ENCODE measurements at places on chromosomes 6 and 20.

DNA sequence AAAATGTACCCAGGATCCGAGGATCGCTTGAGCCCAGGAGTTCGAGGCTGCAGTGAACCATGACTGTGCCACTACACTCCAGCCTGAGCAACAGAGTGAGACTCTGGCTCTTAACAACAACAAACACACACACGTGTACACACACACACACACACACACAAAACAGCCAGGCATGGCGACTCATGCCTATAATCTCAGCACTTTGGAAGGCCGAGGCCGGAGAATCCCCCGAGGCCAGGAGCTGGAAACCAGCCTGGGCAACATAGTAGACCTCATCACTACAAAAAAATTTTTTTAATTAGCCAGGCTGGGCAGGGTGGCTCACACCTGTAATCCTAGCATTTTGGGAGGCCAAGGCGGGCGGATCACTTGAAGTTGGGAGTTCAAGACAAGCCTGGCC is 23.3 kb upstream of the ARFGEF2 start:
- DNase-seq = no peak

GRCh38 chr6:75233092-75233615 is 10.4 kb downstream of the COX7A2 start:
- DNase-seq = no peak

DNA sequence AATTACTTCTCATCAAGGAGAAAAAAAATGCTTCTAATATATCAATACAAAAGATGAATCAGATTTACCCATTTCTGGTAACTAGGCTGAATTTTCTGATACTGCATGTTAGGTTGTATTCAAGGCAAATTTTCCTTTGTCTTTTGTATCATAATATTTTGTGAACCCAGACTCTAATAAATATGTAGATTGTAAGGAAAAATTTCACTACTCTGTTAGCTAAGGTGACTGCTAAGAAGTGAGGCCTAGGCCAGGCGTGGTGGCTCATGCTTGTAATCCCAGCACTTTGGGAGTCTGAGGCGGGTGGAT is 12.7 kb downstream of the TP53INP2 start:
- DNase-seq = no peak

GRCh38 chr6:127366282-127367022 is 23.0 kb upstream of the ECHDC1 start:
- DNase-seq = peak; percentile 93

GRCh38 chr6:88612631-88613030 is 350.8 kb downstream of the RNGTT start:
- DNase-seq = no peak

- DNase-seq = no peak
Measured at GRCh38 chr20:5971203-5971602, 20.8 kb downstream of the MCM8 start.

GRCh38 chr6:14063756-14064155 is 53.8 kb upstream of the CD83 start:
- no peak for DNase-seq

- DNase-seq = no peak
Measured at GRCh38 chr6:34149452-34149810, 3.5 kb upstream of the GRM4 start.

DNA sequence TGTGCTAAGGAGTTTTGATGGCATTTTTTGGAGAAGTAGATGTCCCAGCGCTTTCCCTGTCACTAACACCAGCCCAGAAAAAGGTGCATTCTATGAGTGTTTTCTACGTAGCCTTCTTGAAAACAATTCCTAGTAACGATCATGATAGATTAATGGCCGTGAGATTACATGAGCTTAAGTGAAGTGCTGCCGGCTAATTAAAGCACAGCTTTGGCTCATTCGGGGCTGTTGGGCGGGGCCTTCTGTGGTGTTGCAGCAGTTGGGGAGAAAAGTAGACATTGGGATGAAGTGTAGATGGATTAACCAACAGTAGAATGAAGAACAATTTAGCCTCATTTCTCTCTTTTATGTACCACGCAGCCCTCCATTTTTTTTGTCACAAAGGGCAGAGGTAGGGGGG is 20.8 kb upstream of the TRAF3IP2 start:
- DNase-seq = no peak

DNA sequence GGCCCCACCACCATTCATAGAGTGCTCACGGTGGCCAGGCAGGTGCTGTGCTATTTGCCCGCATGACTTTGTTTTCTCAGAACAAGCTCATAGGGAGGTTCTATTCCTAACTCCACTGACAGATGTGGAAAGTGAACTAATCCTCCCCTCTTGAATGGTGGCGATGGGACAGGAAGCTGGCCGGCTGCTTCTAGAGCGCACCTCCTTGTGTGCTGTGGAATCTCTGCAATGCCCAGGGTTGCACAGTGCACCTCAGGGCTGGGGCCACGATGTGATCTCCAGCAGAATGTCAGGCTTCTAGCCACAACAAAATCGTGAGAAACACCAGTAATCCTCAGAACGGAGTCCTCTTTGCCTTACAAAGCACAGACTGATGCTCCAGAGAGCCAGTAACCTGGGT is 53.8 kb upstream of the SLC22A23 start:
- no peak for DNase-seq

- DNase-seq = no peak
Measured at GRCh38 chr6:31728767-31729514, at the start of gene DDAH2. TSS of gene DDAH2 (minus strand) at chr6:31729299. CDS start at chr6:31729161, 138 bp downstream.

GRCh38 chr20:2757969-2758368 is 42.5 kb downstream of the CPXM1 start:
- DNase-seq = no peak

DNA sequence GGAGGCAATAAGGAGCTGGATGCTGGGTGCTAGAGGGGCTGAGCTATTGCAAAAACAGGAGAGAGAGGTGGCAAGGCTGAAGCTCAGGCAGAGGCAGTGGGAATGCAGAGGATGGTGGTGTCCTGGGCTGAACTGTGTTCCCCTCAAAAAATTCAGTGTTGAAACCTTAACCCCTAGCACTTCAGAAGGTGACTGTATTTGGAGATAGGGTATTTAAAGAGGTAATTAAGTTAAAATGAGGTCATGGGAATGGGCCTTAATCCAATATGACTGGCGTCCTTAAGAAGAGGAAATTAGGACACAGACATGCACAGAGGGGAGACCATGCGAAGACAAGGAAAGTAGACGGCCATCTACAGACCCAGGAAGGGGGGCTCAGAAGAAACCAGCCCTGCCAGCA is 11.5 kb upstream of the MMP9 start:
- no peak for DNase-seq

DNA sequence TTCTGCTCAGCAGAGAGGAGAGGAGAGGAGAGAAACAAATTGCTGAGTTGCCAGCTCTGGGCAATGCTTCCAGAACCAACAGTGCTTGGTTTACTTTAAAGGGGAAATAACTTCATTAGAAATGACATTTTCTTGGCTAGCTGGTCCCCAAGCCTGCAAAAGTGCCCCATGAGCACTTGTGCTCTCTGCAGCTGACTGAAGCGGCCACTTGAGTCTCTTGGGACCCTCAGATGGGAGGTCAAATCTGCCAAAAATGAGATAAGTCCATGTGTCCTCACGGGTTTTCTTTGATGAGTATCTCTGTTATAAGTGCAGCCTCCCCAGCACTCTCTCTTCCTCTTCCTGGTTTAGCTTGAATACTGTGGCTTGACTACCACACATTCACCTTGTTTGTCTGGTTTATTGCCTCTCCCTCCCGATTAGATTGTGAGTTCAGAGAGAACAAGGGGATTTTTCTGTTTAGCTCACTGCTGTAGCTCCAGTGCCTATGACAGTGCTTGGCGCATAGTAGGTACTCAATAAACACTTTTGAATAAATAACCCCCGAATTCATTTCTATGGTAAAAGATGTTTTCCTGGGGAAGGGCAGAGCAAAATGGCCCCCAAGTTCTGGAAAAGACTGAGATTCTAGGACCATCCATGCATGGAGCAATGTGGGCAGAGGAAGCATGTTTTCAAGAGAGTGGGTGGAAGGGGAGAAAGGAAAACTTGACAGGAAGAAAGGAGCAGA is 7.0 kb upstream of the RIN2 start:
- DNase-seq = no peak

All from non-pigmented ciliary epithelial cell (primary cell).